Spleen (tissue), 13 donors: ENCODE measurements at places on chromosomes 6 and 20.
A peak's percentile ranks its signal among the peaks of the same experiment; 100 is the strongest.

GRCh38 chr6:140380427-140381218 lies 1006.2 kb upstream of the CITED2 start:
- DNase-seq, result no peak

- DNase-seq, result no peak
Observed at GRCh38 chr20:39291301-39291700, 329.2 kb downstream of the DHX35 start.

DNA sequence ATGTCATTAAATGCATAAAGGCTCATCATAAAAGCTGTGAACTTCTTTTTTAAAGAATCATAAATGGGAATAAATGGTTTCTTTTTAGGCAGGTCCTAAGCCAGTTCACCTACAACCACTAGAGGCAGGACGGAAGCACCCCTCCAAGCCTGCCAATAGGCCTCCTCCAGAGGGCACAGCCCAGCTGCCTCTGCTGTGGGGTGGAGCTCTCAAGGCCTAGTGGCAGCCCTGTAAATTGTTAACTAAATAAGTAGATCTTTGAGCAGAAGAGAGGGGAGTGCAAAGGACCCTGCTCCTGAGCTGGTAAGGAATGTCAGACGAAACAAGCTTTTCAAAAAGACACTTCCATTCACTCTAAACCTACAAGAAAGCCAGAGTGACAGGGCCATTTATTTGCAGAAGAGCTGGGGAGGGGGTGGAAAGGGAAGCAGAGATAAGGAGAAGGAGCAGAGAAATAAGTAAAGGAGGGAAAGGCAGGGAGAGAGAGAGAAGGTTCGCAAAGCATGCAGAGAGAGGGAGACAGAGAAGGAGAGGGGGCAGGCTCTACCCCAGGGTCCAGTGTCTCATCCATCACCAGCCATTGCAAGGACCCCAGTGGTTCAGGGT lies 18.0 kb upstream of the MAFB start:
- DNase-seq, result no peak

DNA sequence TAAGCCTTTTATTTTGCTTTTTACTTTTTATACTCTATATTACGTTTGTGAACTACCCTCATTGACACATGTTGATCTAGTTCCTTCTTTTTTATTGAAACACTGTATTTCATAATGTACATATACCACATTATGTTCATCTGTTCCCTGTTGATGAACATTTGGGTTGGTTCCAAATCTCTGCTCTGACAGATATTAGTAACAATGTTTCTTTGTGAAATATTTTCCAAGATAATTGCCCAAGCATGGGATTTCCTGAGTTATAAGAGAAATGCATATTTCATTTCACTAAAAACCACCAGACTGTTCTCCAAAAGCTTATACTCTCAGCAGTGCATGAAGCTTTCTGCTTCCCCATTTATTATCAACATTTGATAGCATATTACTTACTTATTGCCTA lies 44.2 kb upstream of the TNFRSF21 start:
- no peak for DNase-seq

GRCh38 chr6:10201606-10202510 lies 213.0 kb downstream of the TFAP2A start:
- DNase-seq, result no peak

DNA sequence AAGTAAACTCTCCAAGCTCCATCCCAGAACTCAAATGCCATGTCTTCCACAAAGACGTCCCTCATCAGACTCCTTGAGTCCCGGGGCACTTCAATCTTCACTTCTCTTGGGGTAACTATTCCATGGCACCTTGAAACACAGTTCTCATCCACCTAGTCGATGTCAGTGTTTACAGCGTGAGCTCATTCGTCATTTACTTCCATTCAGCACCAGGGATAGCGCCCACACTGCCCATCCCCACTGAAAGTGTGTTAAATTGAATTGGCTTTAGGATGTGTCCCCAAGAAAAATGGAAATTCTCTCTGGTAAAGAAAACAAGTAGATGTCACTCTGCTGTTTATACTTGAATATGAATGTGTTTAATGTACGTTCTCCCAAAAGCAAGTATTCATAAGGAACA lies 31.3 kb downstream of the KCNK15 start:
- DNase-seq, result peak; percentile 7

DNA sequence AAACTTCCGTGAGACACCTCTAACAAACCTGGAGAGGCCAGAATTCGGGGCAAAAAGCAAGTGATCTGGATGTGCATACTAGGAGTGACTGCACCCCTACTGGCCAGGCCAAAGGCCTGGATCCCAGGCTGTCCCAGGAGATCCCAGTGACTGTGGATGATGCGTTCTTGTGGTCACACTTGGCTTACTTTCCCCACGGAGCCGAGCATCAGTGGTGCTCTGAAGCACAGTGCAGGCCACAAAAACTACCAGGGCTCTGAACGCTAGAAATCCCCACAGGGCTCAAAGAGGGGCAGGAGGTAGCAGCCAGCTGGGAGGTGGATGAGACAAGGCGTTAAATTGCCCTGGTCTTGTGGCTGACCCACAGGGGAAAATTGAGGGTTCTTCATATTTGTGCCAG lies 7.1 kb downstream of the TRIM26 start:
- no peak for DNase-seq

- DNase-seq, result no peak
Observed at GRCh38 chr6:135583256-135583761, 85.8 kb upstream of the AHI1 start.

DNA sequence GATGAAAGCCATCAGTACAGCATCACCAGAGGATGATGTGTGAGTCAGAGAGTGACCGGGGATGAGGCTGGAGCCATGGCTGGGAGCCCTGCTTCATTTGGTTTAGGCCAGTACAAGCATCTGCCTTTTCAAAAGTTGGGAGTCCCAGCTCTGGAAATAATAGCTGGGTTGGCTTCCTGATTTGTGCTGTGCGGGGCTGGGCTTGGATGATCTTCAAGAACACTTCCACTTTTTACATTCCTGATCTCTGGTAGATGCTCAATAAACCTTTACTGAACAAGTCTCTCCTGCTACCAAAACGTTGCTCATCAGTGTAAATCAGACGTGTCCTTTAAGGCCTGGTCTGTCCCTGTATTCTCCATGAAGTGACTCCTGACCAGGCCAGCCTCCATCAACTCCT lies 44.1 kb upstream of the ADGRF4 start:
- DNase-seq, result no peak

GRCh38 chr20:7497985-7498384 lies 442.3 kb downstream of the HAO1 start:
- no peak for DNase-seq

DNA sequence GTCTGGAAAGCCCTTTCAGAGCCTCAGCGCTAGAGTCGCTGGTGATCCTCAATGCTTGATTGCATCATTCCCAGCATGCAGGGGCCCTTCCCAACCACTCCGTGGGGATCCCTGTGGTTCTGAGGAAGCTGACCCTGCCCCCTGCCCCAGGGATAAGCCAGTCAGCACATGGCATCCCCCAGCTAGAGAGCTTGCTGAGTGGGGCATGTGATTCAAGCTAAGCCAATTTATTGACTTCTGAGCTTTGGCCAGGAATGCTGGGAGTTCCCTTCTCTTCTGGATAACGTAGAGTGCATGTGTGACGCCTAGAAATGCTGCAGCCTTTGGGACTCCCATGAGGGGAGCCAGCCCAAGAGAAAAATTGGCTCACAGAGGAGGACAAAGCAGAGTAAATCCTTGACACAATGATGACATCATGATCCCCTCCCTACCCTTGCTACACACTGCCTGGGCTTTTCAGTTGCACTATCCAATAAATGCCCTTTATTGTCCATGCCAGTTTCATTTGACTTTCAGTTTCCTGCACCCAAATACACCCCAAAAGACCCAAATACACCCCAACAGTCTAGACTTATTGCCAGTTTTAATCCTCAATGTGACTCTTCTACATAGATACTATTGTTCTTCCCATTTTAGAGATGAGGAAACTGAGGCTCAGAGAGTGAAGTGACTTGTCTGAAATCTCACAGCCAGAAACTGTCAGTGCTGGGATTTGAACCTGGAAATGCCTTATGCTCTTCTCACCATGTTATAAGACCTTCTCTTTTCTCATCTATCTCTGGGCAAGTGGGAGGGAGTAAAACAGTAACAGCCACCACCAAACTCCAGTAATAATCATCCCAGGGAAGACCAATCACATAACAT lies 34.3 kb downstream of the KCNB1 start:
- DNase-seq, result no peak

- DNase-seq, result no peak
Observed at GRCh38 chr6:15715060-15715459, 52.2 kb upstream of the DTNBP1 start.
